Progenitor cell of endocrine pancreas (in vitro differentiated cells): ENCODE measurements at places on chromosomes 1 and 21. TPM values are rescaled to one million over a fixed set of nuclear protein-coding genes. Genes with fewer than 3 reads are reported as not detected.

DNA sequence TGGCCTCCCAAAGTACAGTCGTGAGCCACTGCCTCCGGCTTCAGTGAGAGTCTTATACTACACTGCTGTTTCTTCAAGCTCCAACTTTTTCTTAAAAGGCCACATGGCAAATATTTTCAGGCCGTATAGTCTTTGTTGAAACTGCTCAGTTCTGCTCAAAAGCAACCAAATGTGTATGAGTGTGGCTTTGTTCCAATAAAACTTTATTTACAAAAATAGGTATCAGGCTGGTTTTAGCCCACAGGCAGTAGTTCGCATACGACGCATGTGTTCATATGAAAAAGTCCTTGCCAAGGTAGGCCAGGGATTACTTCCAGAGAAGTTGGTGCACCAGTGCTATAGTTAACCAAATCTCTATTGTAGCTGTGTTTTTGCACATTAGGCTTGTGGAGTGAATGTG lies 6.2 kb downstream of the PLEKHM2 start:
- no peak overlapping the region for H3K27ac ChIP-seq
- no peak overlapping the region for H3K4me3 ChIP-seq
- H3K36me3 ChIP-seq = peaks cover 7% of the 10 kb centered on the region
- H3K27me3 ChIP-seq = no peaks in the 10 kb centered on the region

DNA sequence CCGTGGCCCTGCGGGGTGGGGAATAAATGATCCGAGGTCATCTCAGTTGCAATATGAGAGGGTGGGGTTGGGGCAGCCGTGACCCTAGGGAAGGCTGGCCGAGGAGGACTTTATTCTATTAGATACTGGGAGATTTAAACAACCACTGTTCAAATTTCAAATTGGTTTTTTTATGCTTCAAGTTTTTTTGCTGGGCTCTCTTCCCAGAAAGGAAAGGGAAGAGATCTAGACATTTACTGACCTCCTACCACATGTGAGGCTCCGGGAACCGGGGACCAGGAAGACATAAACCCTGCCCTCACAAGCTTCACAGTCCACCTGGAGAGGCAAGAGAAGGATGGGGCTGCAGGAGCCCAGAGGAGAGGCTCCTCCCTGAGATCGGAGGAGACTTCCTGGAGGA lies 207.3 kb downstream of the FOXD2 start:
- no peak overlapping the region for H3K27ac ChIP-seq
- no peak for DNase-seq
- H3K36me3 ChIP-seq = no peaks in the 10 kb centered on the region

DNA sequence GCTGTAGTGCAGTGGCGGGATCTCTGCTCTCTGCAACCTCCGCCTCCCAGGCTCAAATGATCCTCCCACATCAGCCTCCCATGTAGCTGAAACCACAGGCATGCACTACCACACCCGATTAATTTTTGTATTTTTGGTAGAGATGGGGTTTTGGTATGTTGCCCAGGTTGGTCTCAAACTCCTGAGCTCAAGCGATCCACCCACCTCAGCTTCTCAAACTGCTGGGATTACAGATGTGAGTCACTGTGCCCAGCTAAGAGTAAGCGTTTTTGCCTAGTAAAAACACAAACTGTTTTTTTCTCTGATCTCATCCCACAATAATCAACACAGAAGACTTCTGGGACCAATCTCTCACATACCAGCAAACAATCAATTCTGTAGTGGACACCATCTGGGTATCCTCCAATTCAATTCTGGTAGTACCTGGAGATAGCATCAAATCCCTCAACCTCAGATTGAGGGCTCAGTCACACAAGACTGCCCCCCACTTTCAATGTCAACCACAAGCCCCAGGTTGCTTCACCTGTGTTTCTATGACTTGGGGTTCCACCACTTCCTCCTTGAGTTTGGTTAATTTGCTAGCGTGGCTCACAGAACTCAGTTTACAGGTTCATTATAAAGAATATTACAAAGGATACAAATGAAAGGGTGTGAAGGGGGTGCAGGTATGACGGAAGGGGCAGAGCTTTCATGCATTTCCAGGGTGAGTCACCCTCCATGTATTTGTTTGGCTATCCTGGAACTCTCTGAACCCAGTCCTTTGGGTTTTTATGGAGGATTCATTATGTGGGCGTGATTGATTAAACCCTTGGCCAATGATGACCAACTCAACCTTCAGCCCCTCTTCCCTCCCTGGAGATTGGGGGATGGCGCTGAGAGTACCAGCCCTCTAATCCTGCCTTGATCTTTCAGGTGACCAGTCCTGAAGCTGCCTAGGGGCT lies 40.0 kb upstream of the RHOU start:
- DNase-seq = no peak
- no peaks in the 10 kb centered on the region for H3K27me3 ChIP-seq
- H3K27ac ChIP-seq = no peak overlapping the region
- H3K4me1 ChIP-seq = peaks cover 14% of the 10 kb centered on the region

Gene SDE2
- 15.0 and 15.1 TPM in 2 replicates for total RNA-seq

DNA sequence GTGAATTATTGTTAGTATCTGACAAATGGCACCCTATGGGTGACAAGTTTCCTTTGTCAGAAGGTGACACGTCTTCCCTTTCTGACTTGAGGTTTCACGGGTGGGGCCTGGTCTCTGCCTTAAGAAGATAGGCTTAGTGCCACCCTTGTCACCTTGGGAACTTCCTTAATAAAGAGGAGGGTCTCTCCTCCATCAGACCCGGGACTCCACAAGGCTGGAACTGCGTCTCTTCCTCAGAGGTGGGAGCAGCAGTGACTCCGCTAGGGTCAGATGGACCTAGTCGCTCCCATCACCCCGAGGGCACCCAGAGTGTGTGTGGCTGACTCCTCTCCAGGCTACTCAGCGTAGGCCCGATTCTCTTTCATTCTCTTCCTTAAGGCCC lies 774 bp upstream of the WDTC1 start:
- no peaks in the 10 kb centered on the region for H3K36me3 ChIP-seq
- H3K4me3 ChIP-seq = peak overlapping the region; percentile 95
- H3K27ac ChIP-seq = peak overlapping the region; percentile 57
- H3K4me1 ChIP-seq = peaks cover 16% of the 10 kb centered on the region
- no peaks in the 10 kb centered on the region for H3K27me3 ChIP-seq

GRCh38 chr1:201295861-201296260 lies 12.6 kb downstream of the PKP1 start:
- H3K4me1 ChIP-seq = no peaks in the 10 kb centered on the region
- H3K36me3 ChIP-seq = no peaks in the 10 kb centered on the region
- no peak overlapping the region for H3K4me3 ChIP-seq
- no peak overlapping the region for H3K27ac ChIP-seq
- peaks cover 30% of the 10 kb centered on the region for H3K27me3 ChIP-seq

Gene CACHD1
- total RNA-seq = 33.5 and 36.0 TPM in 2 replicates

Gene AADACL4
- total RNA-seq = 0.24 TPM in 2 replicates

DNA sequence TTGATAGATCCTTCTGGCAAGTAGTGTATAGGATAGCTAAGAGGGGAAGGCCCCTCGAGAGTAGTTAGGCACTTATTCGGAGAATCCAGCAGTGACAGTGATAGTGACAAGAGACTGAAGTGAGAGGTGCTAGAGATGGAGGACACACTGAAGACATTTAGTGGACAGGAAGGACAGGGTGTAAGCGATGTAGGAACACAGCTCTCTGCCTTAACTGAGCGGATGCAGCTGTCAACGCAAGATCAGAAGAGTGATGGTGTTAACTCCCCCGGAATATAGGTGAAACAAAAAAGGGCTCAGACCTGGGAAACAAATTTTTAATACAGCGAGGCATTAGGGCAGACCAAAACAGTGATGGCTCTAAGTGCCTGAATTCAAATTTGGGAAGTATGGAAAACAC lies 15.8 kb downstream of the SOD1 start:
- H3K36me3 ChIP-seq = peaks cover 9% of the 10 kb centered on the region

Gene FNDC10
- total RNA-seq = 2.7 and 4.2 TPM in 2 replicates
